ENCODE measurements at places on chromosomes 12 and 14.

DNA sequence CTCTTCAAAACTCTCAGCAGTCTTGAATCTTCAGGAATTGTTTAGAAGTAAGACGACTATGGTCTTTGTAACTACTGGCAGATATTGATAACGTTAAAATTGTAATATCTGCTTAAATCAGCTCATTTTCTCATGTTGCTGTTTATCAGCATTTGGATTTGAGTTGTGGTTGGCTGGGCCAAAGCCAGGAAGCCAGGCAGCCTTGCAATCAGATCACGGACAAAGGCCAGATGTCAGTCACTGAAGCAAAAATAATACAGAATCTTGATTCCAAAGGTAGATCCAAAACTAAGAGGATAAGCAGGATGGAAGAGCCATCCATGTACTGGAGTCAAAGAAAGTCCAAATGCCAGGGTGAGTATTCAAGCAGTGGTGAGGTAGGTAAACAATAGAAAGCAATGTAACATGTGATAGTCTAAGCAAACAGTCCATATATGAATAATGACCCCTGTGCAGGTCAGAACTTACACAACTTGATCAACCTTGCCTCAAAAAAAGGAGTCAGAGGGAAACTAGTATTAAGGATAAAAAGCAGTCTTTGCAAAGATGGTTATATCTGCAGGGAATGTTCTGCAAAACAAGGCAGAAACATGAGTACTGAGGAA is 95.8 kb upstream of the RAP1B start:
- no peak overlapping the region for H3K27ac ChIP-seq
- no peak overlapping the region for H3K4me3 ChIP-seq
- no peaks in the 10 kb centered on the region for H3K36me3 ChIP-seq
- no peaks in the 10 kb centered on the region for H3K4me1 ChIP-seq
- no peak for DNase-seq
- no peaks in the 10 kb centered on the region for H3K27me3 ChIP-seq

DNA sequence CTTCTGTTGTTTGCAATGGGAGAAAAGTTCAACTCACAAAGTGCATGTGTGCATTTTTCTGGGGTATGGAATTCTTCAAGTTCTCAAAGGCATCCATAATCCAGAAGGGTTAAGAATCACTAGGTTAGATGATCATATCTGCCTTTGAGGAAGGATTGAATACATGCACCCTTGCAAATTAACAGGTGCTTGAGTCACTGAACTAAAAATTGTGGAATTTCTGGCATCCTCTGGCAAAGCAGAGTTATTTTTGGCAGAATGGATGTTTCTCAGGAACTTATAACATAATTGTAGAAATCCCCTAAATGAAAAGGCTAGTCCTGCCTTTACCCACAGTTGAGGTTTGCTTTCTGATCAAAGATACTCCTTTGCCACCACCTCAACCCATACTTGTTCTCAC is 136.5 kb upstream of the DYRK2 start:
- peak; percentile 75 for DNase-seq
- peaks cover under 1% of the 10 kb centered on the region for H3K4me1 ChIP-seq
- peaks cover 3% of the 10 kb centered on the region for H3K27me3 ChIP-seq
- no peak overlapping the region for H3K27ac ChIP-seq
- no peak overlapping the region for H3K4me3 ChIP-seq

GRCh38 chr12:79662046-79662811 is 28.5 kb downstream of the PAWR start:
- H3K36me3 ChIP-seq = peaks cover 14% of the 10 kb centered on the region
- H3K27ac ChIP-seq = peak overlapping the region; percentile 28
- H3K4me3 ChIP-seq = no peak overlapping the region
- DNase-seq = peak; percentile 58
- H3K27me3 ChIP-seq = no peaks in the 10 kb centered on the region

DNA sequence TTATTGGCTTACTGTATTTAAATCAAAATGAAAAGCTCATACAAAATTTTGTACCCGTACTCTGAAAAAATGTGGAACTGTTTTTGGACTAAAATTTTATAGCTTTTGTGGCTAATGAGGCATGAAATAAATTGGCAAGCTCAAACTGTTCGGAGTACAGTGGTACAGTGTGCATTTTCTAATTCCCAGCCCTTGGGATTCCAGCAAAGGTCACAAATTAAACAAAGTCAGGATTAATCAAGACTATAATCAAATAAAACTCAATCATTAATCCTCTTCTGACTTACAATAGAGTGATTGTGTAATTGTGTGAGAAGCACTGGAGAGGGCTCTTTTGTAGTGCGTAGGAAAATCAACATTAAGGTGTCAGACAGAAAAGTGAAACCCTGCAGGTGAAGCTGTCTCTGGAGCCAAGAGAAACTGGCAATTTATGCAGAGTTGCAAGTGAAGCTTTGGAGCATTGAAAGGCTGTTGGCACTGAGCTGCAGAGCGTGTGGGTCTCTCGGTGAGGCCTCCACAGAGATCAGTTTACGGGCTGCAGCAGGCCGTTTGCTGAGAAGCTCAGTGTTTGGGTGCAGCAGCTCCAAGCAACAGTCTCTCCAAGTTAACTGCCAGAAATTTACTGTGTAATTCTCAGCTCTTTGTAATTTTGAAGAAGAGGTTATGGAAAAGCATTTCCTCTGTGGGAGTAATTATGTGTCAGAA is 275.9 kb downstream of the FBXL14 start:
- DNase-seq = peak; percentile 62
- peaks cover 11% of the 10 kb centered on the region for H3K4me1 ChIP-seq
- peak overlapping the region; percentile 4 for H3K4me3 ChIP-seq
- H3K36me3 ChIP-seq = no peaks in the 10 kb centered on the region

DNA sequence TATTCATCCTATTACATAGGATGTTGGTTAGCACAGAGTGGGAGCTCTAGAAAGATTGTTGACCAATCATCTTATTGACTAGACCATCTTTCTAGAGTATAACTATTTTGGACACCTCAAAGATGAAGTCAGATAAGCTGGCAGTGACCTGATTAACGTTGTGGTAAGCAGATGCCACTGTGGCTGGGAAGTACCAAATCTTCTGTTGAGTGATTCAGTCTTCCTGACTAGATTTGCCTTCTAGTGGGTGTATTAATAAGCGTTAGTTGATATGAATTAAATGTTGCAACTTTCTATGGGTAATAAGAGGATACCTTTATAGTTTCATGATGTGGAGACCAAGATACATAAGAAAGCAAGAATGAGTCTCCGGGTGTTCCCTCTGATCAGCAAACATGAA is 51.2 kb upstream of the HELB start:
- H3K36me3 ChIP-seq = no peaks in the 10 kb centered on the region
- no peak overlapping the region for H3K4me3 ChIP-seq
- peaks cover 2% of the 10 kb centered on the region for H3K27me3 ChIP-seq
- H3K27ac ChIP-seq = no peak overlapping the region
- no peaks in the 10 kb centered on the region for H3K4me1 ChIP-seq
- no peak for DNase-seq

- H3K27ac ChIP-seq = no peak overlapping the region
- no peaks in the 10 kb centered on the region for H3K27me3 ChIP-seq
- no peaks in the 10 kb centered on the region for H3K4me1 ChIP-seq
- H3K36me3 ChIP-seq = no peaks in the 10 kb centered on the region
These were observed 250.6 kb upstream of the ARID2 start for GRCh38 chr12:45478931-45479330.

GRCh38 chr12:96237465-96238077 is 43.4 kb downstream of the ELK3 start:
- peaks cover 65% of the 10 kb centered on the region for H3K4me1 ChIP-seq
- peak overlapping the region; percentile 80 for H3K27ac ChIP-seq
- no peaks in the 10 kb centered on the region for H3K27me3 ChIP-seq
- DNase-seq = peak; percentile 99
- peak overlapping the region; percentile 22 for H3K4me3 ChIP-seq

DNA sequence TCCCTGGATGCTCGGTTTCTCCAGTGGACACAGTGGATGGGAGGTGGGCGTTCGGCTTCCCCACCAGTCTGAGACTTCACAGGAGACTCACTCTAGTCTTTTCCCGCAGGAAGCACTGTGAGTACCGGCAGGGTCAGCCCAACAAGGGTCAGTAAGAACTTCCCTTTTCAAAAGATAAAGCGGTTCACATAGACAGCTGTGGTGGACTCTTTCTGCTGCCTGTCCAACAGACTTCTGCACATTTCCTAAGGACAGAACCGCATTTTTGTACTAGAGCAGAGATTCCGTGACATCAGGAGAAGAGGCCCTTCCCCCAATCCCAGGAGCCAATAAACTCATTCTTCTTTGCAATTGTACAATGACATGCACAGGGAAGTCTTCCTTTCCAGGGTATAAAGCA is 10.4 kb downstream of the LTBR start:
- no peaks in the 10 kb centered on the region for H3K4me1 ChIP-seq
- no peaks in the 10 kb centered on the region for H3K27me3 ChIP-seq
- DNase-seq = no peak
- H3K36me3 ChIP-seq = no peaks in the 10 kb centered on the region
- H3K4me3 ChIP-seq = no peak overlapping the region
- H3K27ac ChIP-seq = no peak overlapping the region

DNA sequence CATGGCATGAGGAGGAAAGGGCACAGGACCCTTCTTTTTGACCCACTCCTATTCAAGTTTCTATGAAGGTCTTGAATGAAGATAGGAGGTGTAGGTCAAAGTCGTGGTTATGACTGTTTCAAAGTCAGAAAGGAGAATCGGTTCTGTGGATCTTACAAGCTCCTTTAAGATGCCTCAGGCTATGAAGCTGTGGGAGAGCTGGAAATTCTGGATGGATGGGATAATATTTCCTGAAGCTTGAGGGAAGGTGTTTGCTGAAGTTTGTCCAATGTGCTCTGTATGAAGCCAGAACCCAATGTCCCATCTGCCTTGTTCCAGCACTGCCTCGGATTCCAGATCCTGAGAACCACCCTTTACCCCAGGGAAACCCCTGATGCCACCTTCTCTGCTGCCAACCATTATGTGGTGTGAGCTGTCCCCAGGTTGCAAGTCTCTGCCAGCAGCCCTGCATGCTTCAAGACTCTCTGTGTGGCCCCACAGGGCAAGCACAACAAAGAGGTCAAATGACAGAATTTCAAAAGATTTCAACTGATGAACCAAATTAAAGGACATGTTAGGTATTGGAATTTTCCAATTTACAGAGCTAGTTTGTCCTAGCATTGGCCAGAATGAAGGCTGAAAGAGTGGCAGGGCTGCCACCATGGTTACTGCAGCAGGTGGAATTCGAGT is 472.0 kb downstream of the RGS6 start:
- H3K27me3 ChIP-seq = peaks cover 3% of the 10 kb centered on the region
- peaks cover 5% of the 10 kb centered on the region for H3K4me1 ChIP-seq
- H3K4me3 ChIP-seq = no peak overlapping the region

GRCh38 chr14:74892745-74893144 is 11.0 kb downstream of the DLST start:
- peaks cover 69% of the 10 kb centered on the region for H3K36me3 ChIP-seq
- no peaks in the 10 kb centered on the region for H3K27me3 ChIP-seq
- no peak overlapping the region for H3K4me3 ChIP-seq
- no peak overlapping the region for H3K27ac ChIP-seq
- H3K4me1 ChIP-seq = peaks cover 21% of the 10 kb centered on the region

DNA sequence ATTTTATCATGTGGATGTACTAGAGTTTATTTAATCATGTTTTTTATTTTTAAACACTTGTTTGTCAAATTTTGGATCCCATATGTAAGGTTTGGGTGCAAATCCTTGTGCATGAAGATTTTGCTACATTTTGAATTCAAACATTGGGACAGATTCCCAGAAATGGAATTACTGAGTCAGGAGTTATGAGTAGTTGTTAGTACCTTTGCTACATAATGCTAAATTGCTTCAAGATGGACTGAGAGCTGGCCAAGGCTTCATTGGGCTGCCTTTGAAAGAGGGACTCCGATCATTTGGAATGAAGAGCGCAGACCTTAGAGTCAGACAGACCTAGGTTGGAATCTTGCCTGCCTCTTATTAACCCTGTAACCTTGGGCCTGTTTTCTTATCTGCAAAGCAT is 154.9 kb upstream of the PWP1 start:
- no peaks in the 10 kb centered on the region for H3K36me3 ChIP-seq
- H3K4me3 ChIP-seq = no peak overlapping the region
- H3K4me1 ChIP-seq = no peaks in the 10 kb centered on the region
- H3K27ac ChIP-seq = no peak overlapping the region
- H3K27me3 ChIP-seq = no peaks in the 10 kb centered on the region

DNA sequence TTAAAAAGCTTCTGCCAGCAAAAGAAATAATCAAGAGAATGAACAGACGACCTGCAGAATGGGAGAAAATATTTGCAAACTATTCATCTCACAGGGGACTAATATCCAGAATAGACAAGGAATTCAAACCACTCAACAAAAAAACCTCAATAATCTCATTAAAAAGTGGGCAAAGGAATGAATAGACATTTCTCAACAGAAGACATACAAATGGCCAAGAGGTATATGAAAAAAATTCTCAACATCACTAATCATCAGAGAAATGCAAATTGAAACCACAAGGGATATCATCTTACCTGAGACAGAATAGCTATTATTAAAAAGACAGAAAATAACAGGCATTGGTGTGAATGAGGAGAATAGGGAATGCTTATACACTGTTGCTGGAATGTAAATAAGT is 270.0 kb downstream of the DACT1 start:
- no peak overlapping the region for H3K4me3 ChIP-seq
- no peak overlapping the region for H3K27ac ChIP-seq
- H3K4me1 ChIP-seq = no peaks in the 10 kb centered on the region
- H3K36me3 ChIP-seq = no peaks in the 10 kb centered on the region
- no peaks in the 10 kb centered on the region for H3K27me3 ChIP-seq

- H3K27ac ChIP-seq = no peak overlapping the region
- no peaks in the 10 kb centered on the region for H3K27me3 ChIP-seq
- H3K4me1 ChIP-seq = no peaks in the 10 kb centered on the region
- H3K4me3 ChIP-seq = no peak overlapping the region
These were observed 21.5 kb downstream of the KLHL28 start for GRCh38 chr14:44940211-44940610.

GRCh38 chr14:73465823-73466532 is 7.6 kb upstream of the NUMB start:
- DNase-seq = no peak
- H3K4me1 ChIP-seq = peaks cover 50% of the 10 kb centered on the region

GRCh38 chr12:77202457-77203060 is 137.2 kb upstream of the E2F7 start:
- no peak for DNase-seq
- no peaks in the 10 kb centered on the region for H3K36me3 ChIP-seq
- H3K27ac ChIP-seq = no peak overlapping the region
- H3K4me3 ChIP-seq = no peak overlapping the region
- no peaks in the 10 kb centered on the region for H3K27me3 ChIP-seq

GRCh38 chr12:108580531-108580930 is 17.4 kb downstream of the TMEM119 start:
- no peak for DNase-seq
- no peak overlapping the region for H3K27ac ChIP-seq
- H3K36me3 ChIP-seq = no peaks in the 10 kb centered on the region
- no peaks in the 10 kb centered on the region for H3K27me3 ChIP-seq
- H3K4me1 ChIP-seq = peaks cover 5% of the 10 kb centered on the region

GRCh38 chr14:65413739-65414045 is 1.2 kb downstream of the FUT8 start:
- H3K4me3 ChIP-seq = peak overlapping the region; percentile 87
- H3K4me1 ChIP-seq = peaks cover 13% of the 10 kb centered on the region
- DNase-seq = no peak
- H3K27ac ChIP-seq = peak overlapping the region; percentile 76
- H3K27me3 ChIP-seq = no peaks in the 10 kb centered on the region
